Hematopoietic multipotent progenitor cell treated with erythropoietin and hydrocortisone succinate and interleukin-3 and kit ligand, for 8 days (in vitro differentiated cells): ENCODE measurements at places on chromosomes 2 and 18.

GRCh38 chr2:23464905-23465537 lies 80.0 kb downstream of the KLHL29 start:
- no peak for DNase-seq

DNA sequence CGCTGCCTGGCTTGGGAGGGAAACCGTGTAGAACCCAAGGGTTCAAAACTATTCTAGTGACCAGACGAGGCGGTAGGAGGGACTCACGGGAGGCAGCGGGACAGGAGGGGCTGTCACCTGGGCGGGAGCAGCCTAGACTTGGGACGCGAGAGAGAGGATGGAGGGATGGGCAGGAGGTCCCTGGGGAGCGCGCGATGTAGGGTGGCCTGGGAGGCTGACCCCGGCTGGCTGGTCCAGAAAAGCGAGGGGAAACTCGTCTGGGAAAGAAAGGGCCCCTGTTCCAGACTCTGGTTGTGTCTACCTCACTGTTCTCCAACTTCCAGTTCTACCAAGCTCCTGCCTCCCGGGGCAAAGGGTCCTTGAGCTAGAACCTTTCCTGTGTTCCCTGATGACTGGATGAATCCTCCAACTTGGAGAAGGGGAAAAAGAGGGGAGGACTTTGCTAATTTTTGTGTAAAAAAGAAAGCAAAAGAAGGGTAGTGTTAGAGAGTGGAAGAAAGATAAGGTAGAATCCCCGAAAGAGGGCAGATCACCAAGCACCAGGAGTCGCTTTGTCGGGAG lies 1.4 kb downstream of the DOK6 start:
- DNase-seq = no peak

GRCh38 chr18:60895181-60895580 lies 438.0 kb upstream of the CDH20 start:
- DNase-seq = no peak

- no peak for DNase-seq
Observed at GRCh38 chr2:46812361-46813019, 103.1 kb downstream of the MCFD2 start.

- peak; percentile 2 for DNase-seq
Observed at GRCh38 chr2:138700716-138701115, 79.5 kb downstream of the NXPH2 start.

DNA sequence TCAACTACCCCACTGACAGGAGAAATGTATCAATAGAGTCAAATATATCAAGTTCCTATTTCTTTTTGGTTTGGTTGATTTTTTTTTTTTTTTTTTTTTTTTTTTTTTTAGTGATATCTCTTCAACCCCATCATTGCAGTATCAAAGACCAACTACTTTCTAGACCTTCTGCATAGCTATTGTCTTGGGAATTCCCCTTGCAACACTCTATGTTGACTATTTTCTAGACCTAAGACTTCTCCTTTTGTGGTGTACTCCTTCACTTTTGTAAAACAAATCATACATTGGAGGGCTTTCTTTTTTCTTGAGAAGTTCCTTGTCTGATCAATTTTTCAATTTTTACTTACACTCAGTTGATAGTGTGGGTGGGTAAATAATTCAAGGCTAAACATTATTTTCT lies 46.5 kb upstream of the NR4A2 start:
- no peak for DNase-seq

DNA sequence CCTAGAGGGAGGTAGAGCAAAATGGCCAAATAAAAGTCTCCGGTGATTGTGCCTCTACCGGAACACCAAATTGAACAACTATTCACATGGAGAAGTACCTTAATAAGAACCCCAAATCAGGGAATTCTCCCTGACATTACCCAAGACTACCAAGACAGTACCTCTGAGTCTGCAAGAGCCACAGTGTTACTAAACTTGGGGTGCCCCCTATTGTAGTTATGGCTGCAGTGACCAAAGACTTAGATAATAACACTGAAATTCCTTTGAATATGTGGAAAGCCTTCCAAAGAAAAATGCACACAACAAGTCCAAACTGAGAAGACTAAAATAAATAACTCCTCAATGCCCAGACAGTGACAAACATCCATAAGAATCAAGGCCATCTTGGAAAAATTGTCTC lies 682.9 kb upstream of the LRRTM1 start:
- no peak for DNase-seq

- no peak for DNase-seq
Observed at GRCh38 chr2:46716927-46717326, 198.7 kb downstream of the MCFD2 start.

DNA sequence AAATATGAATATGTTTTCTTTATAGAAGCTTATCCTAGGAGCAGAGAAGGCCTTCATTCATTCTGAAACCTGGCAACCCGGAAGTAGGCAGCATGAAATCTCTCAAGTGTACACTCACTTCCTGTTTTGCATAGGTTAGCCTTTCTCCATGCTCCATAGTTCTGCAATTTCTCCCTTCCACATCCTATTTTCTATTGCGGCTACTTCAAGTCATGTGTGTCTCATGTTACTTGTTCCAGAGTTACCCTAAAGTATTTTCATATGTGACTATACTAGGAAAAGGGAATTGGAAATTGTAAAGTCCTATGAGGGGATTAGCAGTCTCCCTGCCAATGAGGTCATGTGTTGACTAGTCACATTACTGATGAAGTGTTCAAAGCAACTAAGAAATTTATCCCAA lies 320.6 kb downstream of the NCKAP5 start:
- no peak for DNase-seq

DNA sequence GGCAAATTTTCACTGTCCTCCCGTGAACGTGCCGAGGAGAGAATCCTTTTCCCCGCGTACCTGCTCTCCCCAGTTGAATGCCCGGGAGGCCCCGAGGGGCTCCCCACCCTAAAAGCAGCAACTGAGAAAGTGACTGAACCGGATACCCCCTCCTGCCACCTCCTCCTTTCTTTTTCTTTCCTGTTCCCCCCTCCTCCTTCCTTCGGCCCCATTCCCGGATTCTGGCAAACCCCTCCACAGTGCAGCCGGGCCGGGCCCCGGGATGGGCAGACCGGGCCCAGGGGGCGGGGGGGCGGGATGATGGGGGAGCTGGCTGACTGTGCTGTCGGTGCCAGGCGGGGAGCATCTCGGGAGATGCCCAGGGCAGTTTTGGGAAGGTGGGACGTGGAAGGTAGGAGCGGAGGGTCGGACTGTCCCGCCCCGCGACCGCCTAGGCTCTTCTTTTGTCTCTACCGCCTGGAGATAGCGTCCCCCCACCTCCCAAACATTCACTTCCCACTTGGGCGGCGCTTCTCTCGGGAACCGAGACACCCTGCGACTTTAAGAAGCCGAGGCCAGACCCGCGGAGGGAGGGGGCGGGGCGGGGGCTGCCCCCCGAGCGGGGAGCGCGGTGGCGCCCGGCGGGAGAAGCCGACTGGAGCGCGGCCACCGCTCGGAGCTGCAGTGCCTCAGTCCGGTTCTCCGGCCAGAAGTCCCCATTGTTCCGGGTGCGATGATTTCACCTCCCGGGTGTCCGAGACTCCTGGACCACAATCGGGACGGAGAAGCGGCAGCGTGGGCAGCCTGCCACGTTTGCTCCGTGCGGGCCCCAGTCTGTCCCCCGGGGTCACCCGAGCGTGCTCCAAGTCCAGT lies 8.2 kb downstream of the DLX2 start:
- DNase-seq = no peak

DNA sequence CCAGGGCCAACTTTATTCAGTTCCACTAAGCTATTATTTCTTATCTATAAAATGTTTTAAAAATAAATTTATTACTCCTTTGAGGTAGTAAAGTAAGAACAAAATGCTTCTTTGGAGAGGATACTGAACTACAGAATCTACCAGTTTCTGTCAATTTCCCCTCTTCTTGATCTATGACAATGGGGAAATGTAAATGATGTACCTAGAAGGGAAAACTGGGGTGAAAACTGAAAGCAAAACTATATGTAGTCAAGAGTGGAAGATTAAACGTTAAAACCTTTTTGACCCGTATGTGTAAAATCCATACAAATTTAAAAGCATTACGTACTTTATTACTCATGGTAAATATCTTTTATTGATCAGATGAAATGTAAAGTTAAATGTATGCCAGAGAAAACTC lies 1287.8 kb upstream of the TMEFF2 start:
- DNase-seq = no peak

GRCh38 chr2:120465701-120465988 lies 119.7 kb downstream of the INHBB start:
- no peak for DNase-seq

DNA sequence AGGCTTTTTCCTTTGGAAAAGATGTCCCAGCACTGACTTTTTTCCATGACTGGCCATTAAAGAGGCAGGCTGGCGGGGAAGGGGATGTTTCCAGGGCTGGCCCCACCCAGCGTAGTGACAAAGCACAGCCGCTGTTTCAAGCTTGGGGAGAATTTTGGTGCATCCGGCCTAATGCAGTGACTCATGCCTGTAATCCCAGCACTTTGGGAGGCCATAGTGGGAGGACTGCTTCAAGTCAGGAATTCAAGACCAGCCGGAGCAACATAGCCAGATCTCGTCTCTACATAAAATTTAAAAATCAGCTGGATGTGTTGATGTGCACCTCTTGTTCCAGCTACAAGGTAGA lies 78.0 kb upstream of the SH3BP4 start:
- no peak for DNase-seq

- no peak for DNase-seq
Observed at GRCh38 chr2:221590861-221591365, 18.8 kb upstream of the EPHA4 start.

- no peak for DNase-seq
Observed at GRCh38 chr2:111654829-111655228, 229.2 kb downstream of the ANAPC1 start.

DNA sequence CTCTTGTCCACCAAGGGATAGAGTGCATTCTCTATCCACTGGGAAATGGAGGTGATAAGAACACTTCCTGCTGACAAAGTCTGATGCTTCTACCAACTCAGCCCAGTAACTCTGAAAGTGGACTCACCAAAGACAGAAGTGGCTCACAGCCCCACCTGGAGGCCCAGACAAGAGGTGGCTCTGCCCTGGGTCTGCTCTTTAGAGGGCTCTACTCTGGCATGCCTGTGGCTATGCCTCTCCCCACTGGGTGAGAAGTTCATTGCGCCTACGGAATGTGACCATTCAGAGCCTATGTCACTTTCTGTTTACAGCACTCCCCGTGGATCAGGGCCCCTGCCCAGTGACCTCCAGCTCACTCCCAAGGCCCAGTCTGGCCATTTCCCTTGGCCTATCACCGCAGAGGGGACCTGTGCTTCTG lies 13.5 kb upstream of the XDH start:
- no peak for DNase-seq

GRCh38 chr2:52622266-52622665 lies 1145.3 kb upstream of the CHAC2 start:
- DNase-seq = no peak

- DNase-seq = peak; percentile 41
Observed at GRCh38 chr18:59917422-59917821, 17.6 kb downstream of the PMAIP1 start.

GRCh38 chr2:99708231-99708630 lies 218.4 kb upstream of the REV1 start:
- DNase-seq = no peak

GRCh38 chr2:139214801-139215200 lies 434.6 kb upstream of the NXPH2 start:
- DNase-seq = no peak

- no peak for DNase-seq
Observed at GRCh38 chr2:62540408-62541168, 34.6 kb upstream of the TMEM17 start.

DNA sequence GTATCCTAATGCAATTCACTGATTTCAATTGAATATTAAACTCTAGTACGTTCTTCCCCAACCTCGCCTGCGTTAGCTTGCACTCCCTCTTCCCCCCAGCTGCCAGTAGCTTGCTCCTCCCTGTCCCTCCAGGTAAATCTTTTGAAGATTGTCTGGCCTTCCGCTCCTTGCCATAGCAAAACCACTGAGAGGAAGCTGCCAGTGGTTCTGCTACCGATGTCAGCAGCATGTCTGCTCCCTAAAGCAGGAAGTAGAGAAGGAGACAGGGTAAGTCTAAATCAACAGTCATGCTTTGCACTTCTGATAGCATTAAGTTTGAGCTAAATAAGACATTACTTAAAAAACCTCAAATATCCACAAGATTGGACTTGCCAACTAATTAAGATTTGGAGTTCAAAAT lies 89.1 kb downstream of the SCN2A start:
- no peak for DNase-seq

DNA sequence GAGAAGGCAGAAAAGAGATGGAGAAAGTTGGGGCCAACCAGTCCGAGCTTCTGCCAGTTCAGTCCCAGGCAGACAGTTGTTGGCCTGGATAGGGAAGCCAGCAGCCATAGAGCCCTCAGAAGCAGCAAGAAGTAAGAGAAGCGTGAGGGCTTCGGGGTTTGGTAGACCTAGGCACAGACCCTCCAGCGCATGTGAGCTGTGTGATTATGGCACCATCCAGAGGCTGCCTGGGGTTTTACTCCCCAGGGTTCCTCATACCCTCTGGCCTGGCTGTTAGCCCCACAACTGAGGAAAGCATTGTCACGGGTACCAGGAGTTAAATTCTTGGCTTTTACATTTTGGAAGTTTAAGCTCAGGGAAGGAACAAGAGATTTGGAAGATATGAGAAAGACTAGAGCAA lies 93.7 kb upstream of the RAB6C start:
- DNase-seq = peak; percentile 41

DNA sequence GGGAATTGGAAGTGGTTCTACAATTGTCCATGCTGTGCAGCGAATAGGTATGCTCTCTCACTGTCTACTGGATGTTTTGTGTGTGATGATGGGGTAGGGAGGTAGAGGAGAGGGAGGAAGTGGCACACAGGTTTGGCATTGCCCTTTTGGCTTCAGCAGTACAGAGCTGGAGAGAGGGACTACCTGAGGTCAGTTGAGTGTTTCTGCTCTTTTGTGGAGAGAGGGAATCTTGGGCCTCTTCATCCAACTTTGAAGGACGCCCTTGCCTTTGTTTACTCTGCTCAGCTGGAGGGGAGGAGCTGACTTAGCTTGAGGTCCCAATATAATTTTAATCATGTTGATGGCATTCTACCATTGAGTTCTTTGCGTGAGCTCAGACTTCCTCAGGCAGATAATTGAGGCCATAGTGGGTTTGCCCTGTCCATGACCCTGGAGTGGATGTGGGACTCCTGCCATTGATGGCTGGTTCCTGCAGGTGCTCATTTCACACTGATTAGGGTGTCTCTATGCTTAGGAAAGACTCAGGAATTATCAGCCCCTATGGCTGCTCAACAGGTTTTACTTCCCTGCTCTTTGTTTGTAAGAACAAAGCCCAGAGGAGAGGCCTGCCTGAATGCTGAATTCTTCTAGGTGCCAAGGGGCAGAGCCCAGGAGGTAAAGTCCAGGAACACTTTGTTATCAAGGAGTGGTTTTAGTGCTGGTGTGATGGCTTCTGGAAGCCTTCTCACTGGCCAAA lies 7.2 kb downstream of the RPIA start:
- DNase-seq = no peak

DNA sequence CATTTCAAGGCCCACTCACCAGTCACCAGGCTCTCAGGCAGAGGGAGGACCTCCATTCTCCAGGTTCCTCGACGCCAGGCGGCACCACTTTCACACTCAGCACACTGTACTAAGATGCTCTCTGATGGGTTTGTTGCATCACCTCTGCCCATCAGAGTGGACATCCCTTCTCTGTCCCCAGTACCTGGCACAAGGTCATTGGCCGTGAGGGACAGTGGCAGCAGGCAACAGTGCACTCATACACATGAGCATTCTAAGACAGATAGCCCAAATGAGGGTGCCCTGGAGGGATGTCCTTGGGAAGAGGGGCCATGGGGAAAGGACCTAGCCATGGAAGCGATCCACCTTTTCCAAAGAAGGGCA lies 3.0 kb upstream of the ADRA2B start:
- no peak for DNase-seq
